ENCODE measurements at places on chromosomes 13 and 19.

- DNase-seq = no peak
These were observed 961 bp upstream of the URI1 start for GRCh38 chr19:29940971-29941585.

- DNase-seq = no peak
These were observed 185.6 kb upstream of the STARD13 start for GRCh38 chr13:33471204-33471603.

DNA sequence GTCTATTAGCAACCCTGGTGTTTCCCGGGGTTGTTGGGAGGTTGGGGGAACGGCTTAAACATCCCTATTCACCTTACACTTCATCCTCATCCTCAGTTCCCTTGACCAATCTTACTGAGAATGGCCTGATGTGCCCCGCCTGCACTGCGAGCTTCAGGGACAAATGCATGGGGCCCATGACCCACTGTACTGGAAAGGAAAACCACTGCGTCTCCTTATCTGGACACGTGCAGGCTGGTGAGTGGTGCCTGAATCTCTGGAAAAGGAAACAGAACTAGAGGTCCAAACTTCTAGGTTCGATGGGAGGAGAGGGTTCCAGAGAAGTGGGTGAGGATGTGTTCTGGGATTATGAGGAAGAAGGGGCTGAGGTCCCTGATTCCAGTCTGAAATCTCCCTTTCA, 5.9 kb downstream of the PINLYP start:
- no peak for DNase-seq

DNA sequence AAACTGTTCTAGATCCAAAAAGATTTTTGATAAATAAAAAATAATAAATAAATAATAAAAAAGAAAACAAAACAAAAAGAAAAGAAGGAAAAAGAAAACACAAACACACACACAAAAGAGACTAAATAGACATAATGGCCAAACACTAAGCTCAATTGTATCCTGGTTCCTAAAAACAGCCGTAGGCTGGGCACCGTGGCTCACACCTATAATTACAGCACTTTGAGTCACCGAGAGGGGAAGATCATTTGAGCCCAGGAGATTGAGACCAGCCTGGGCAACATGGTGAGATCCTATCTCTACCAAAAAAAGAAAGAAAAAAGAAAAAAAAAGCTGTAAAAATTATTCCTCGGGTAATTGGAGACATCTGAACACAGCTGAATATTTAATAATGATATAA, 8.9 kb downstream of the ETHE1 start:
- DNase-seq = no peak

DNA sequence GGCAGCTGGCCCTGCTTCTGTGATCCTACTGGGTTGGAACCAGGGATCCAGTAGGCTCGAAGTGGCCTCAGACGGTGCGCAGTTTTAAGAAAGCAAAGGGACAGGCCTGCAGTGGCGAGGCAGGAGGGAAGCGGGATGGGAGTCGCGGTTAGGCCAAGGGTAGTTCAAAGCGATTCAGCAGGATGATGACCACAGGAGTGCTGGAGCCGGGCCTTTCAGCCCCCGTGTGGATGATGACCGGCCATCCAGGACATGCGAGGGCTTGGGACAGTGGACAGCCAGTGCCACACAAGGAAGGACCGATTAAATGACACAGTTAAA, 854 bp downstream of the RNASEH2B start:
- DNase-seq = no peak

GRCh38 chr19:5934069-5934401, 20.0 kb downstream of the CAPS start:
- no peak for DNase-seq

DNA sequence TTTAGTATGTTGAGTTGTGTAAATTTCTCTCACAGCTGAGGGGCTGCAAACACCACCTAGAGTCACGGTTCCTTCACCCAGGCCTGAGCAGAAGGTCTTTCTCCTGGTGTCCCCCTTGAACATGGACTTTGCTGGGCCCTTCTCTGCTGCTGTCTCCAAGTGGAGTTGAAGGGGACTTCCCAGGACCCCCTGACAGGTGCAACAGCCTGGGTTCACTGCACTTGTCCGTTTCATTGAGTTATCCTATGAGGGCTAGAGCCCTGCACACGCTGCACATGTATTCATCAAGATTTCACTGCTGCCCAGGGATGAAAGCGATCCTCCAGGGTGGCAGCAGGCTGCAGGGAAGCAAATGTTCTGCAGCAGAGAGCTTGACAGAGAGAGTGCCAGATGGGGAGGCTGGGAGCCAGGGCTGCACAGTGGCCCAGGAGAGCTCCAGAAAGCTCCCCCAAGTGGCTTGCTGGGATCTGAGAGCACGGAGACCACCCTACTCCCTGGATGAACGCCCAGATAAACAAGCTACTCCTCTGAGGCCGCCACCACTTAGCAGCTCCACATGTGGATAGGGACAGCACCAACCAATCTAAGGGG, 10.3 kb downstream of the TMEM272 start:
- DNase-seq = no peak

DNA sequence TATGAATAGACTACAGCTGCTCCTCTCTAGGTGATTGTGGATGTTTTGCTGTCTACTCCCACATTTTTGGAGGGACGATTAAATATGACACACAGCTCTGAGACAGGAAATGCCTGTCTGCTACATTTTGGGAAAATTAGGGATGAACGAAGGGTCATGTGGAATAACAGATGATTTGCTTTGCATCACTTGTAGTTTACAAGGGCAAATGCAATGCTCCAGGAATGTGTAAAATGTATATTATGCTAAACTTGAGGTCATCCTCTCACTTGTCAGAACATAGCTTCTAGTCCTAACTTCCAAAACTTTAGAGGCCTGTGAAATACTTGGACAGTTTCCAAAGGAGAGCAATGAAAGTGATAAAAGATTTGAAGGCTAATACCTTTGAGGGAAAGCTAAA, 284.2 kb upstream of the DACH1 start:
- DNase-seq = no peak

- no peak for DNase-seq
These were observed 49.5 kb upstream of the RFXAP start for GRCh38 chr13:36769545-36769944.

- no peak for DNase-seq
These were observed 268.4 kb downstream of the FOXO1 start for GRCh38 chr13:40398065-40398464.

Data from stimulated activated CD8-positive, alpha-beta memory T cell treated with anti-CD3 and anti-CD28 coated beads, Interleukin-15, amount 100 ng/mL, for 4 hours (primary cell).